Dorsolateral prefrontal cortex (tissue), 122 donors: ENCODE measurements at places on chromosomes 5 and 9. TPM values are rescaled to one million over a fixed set of nuclear protein-coding genes. Genes with fewer than 3 reads are reported as not detected.

GRCh38 chr5:95962475-95962773, 773 bp upstream of the ELL2 start:
- no peak for DNase-seq

CDX1 gene
- total RNA-seq: not detected

FNIP1 gene
- 47.0 TPM for total RNA-seq

GRCh38 chr9:130877300-130877699, 19.3 kb downstream of the QRFP start:
- DNase-seq: no peak

GRCh38 chr9:124814164-124814535, 37.2 kb downstream of the OLFML2A start:
- no peak for DNase-seq

- no peak for DNase-seq
These were observed 260.3 kb upstream of the SEMA6A start for GRCh38 chr5:116834796-116835515.
